Thymus (tissue), 14 donors: ENCODE measurements at places on chromosomes 5 and 9. TPM values are rescaled to one million over a fixed set of nuclear protein-coding genes. Genes with fewer than 3 reads are reported as not detected.

The SLC27A4 gene
- 20.7 TPM for polyA plus RNA-seq

The SCGB3A2 gene
- 1.6 TPM for polyA plus RNA-seq

The UNC13B gene
- 6.9 TPM for polyA plus RNA-seq

The KCNT1 gene
- polyA plus RNA-seq: 0.25 TPM

The PCDHB11 gene
- polyA plus RNA-seq: 0.37 TPM

The NTRK2 gene
- 2.7 TPM for polyA plus RNA-seq

The TMEM215 gene
- polyA plus RNA-seq: 0.02 TPM

The PCDHA8 gene
- 0.02 TPM for polyA plus RNA-seq

The PHF24 gene
- polyA plus RNA-seq: 0.37 TPM

The CCDC69 gene
- polyA plus RNA-seq: 30.9 TPM

The SV2C gene
- polyA plus RNA-seq: 0.27 TPM

GRCh38 chr9:136244969-136245218, 718 bp downstream of the QSOX2 start:
- no peak overlapping the region for H3K27ac ChIP-seq
- H3K27me3 ChIP-seq: no peaks in the 10 kb centered on the region
- H3K4me3 ChIP-seq: peak overlapping the region; percentile 89
- DNase-seq: no peak
- peaks cover 5% of the 10 kb centered on the region for H3K36me3 ChIP-seq

GRCh38 chr5:10636363-10637142, 72.7 kb downstream of the ANKRD33B start:
- no peak overlapping the region for H3K4me3 ChIP-seq
- no peak for DNase-seq
- H3K27me3 ChIP-seq: no peaks in the 10 kb centered on the region

GRCh38 chr5:62354028-62354874, 48.2 kb downstream of the KIF2A start:
- no peak overlapping the region for H3K4me3 ChIP-seq
- DNase-seq: peak; percentile 59

DNA sequence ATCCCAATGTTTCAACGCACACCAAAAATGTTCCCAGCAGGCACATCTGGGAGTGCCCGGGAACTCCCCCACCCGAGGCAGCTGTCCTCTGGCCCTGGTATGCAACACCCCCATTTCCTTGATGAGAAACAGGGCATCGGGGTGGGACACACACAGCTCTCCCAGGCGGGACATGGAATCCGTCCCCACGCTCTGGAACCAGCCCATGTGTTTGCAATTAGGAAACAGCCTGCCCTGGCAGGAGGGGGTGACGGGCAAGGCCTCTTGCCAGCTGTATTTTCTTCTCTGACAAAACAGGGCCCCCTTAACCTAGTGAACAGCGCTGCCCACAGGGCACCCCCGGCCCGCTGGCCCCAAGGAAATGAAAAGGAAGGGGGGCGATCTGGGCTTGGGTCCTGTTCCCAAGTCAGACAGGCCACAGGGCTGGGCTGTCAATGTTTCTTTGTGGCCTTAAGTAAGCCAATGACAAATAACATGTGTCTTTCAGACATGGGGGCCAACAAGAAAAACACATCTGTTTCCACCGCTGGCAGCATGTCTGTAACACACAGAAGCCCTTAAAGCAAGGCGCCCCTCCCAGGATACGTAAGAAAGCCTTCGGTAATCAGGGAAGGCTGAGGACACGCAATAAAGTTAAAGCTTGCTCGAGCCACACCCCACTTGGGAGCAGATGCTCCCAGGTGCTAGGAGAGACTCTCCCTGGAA, 125.3 kb downstream of the ROR2 start:
- no peak overlapping the region for H3K4me3 ChIP-seq
- H3K4me1 ChIP-seq: no peaks in the 10 kb centered on the region
- no peak overlapping the region for H3K27ac ChIP-seq

DNA sequence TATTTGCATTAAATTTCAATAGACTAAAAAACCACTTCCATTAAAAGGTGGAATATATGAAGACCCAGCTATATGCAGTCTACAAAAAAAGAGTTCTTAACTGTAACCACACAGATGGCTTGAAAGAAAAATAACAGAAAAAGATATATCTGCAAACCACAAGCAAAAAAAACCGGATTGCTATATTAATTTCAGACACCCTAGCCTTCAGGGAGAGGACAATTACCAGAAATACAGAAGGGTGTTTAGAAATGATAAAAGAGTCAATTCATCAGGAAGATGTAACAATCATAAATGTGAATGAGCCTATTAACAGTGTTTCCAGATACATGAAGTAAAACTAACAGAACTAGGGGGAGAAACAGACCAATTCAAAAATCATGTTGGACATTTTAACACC, 56.9 kb upstream of the SMIM23 start:
- no peaks in the 10 kb centered on the region for H3K36me3 ChIP-seq
- H3K4me1 ChIP-seq: no peaks in the 10 kb centered on the region
- no peak overlapping the region for H3K4me3 ChIP-seq

- no peak overlapping the region for H3K4me3 ChIP-seq
- no peaks in the 10 kb centered on the region for H3K4me1 ChIP-seq
- no peak overlapping the region for H3K27ac ChIP-seq
- H3K36me3 ChIP-seq: no peaks in the 10 kb centered on the region
- H3K27me3 ChIP-seq: no peaks in the 10 kb centered on the region
Observed at GRCh38 chr5:137316346-137316736, 182.8 kb downstream of the SPOCK1 start.

DNA sequence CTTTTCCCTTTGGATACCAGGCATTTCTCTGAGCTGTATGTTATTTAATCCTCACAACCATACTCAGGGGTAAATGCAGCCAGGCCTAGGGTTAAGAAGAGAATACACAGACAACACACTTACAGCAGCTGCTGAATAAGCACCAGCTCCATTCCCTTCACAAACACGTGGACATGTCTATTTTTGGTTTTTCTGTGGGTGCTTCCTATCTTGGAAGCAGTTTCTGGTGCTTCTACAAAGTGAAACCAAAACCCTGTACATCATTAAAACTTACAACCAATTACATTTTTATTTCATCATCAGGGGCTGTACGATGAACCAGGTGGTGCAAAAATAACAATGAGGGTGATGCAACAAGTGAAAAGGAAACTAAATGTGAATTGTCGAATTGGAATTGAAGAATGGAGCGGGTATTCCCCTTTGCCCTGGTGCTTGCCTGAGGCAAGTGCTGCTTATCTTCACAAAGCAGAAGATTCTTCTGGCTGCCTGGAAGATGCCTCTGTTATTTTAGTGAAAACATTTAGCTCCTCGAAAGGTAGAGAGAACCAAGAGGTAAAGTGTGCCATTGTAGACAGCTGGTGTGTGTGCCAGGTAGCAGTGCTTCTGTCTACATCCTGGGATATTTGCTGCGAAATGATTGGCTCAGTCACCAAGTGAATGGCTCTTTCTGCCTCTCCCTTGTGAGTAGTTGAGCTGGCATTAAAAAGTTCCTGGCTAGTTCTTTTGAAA, 18.6 kb upstream of the IFNB1 start:
- no peaks in the 10 kb centered on the region for H3K36me3 ChIP-seq
- no peak for DNase-seq
- H3K4me3 ChIP-seq: peak overlapping the region; percentile 10
- no peaks in the 10 kb centered on the region for H3K27me3 ChIP-seq
- peaks cover 4% of the 10 kb centered on the region for H3K4me1 ChIP-seq

DNA sequence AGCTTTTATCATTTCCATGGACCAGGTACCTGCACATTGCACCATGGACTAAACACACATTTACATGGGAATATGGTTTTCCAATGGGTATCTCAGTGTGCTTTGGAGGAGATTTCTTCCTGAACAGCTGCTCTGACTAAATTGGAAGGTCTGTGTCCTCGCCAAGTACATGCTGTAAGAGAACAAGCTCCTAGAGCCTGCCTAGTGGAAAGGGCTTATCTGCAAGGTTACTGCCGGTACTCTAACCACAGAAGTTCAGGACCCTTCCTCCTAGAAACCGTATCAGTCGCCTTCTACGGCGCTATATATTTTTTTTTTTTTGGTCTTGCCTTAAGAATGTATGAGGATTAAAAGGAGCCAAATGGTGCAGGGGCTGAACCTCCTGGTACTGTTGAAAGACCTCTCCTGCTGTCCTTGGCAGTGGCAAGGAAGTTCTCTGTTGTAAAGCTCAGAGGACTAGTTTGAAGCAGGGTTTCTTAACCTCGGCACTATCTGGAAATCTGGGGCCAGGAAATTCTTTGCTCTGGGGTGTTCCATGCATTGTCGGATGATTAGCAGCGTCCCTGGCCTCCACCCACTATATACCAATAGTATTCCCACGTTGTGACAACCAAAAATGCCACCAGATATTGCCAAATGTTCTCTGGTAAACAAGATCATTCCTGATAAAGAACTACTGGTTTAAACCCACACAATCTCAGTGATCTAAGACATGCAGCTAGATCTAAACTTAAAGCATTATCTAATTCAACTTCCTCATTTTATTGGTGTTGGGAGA, 107.4 kb downstream of the FBXO38 start:
- H3K4me3 ChIP-seq: no peak overlapping the region
- peaks cover 8% of the 10 kb centered on the region for H3K27me3 ChIP-seq
- no peaks in the 10 kb centered on the region for H3K4me1 ChIP-seq
- H3K27ac ChIP-seq: no peak overlapping the region
- no peak for DNase-seq

- peaks cover 3% of the 10 kb centered on the region for H3K4me1 ChIP-seq
- H3K36me3 ChIP-seq: no peaks in the 10 kb centered on the region
- no peak overlapping the region for H3K4me3 ChIP-seq
- H3K27me3 ChIP-seq: no peaks in the 10 kb centered on the region
Observed at GRCh38 chr9:134368571-134368970, 42.3 kb downstream of the RXRA start.

DNA sequence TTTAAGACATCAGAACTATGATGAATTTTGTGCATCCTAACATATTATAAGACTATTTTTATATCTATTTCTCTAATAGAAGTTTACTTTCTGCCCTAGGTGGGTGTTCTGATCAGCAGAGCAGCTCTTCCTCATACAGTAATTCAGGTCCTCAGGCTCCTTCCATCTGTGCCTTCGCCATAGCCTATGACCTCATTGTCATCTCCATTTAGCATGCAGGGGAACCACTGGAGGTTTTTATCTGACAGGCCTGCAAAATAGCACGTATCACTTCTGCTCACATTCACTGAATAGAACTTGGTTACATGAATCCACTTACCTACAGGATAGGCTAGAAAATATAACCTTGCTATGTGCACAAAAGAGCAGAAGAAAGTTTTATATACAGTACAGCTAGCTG, 159.4 kb upstream of the CCNH start:
- H3K4me3 ChIP-seq: no peak overlapping the region
- H3K4me1 ChIP-seq: no peaks in the 10 kb centered on the region
- H3K36me3 ChIP-seq: no peaks in the 10 kb centered on the region
- H3K27me3 ChIP-seq: no peaks in the 10 kb centered on the region

DNA sequence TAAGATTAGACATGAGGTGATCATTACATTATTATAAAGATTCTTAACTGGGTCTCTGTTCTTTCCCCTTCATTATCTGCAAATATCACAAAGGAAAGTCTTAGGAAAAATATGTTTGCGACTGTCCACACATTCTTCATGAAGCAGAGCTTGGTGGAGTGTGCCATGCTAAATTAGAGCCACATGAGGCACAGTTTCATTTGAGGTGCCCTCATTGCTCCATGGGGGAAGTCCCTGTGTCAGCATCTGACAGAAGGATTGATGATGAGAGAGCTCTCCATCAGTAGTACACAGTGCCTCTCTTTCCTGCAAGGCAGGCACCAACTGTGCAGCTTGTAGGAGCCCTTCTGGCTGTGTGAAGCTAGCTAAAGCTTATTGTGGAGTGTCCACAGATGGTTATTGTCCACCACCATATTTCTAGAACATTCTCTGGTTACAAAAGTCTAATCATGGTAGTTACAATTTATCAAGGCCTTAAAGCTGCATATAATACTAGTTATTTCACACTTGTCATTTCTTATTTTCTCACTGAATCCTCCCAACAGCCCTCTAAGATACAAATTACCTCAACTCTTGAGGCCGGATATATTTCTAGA, 63.9 kb downstream of the C9orf152 start:
- peak overlapping the region; percentile 72 for H3K27ac ChIP-seq
- no peak overlapping the region for H3K4me3 ChIP-seq

GRCh38 chr5:59937633-59938032, 44.1 kb upstream of the PDE4D start:
- H3K36me3 ChIP-seq: no peaks in the 10 kb centered on the region
- no peak overlapping the region for H3K4me3 ChIP-seq
- DNase-seq: no peak
- H3K27me3 ChIP-seq: no peaks in the 10 kb centered on the region
- H3K4me1 ChIP-seq: no peaks in the 10 kb centered on the region

- H3K4me3 ChIP-seq: no peak overlapping the region
- no peaks in the 10 kb centered on the region for H3K36me3 ChIP-seq
- no peak overlapping the region for H3K27ac ChIP-seq
Observed at GRCh38 chr5:88452820-88453219, 184.2 kb upstream of the TMEM161B start.

GRCh38 chr5:170818232-170818631, 34.7 kb downstream of the GABRP start:
- H3K4me1 ChIP-seq: no peaks in the 10 kb centered on the region
- no peak overlapping the region for H3K27ac ChIP-seq
- DNase-seq: no peak
- H3K36me3 ChIP-seq: no peaks in the 10 kb centered on the region

GRCh38 chr5:120550358-120550757, 86.3 kb downstream of the PRR16 start:
- no peak overlapping the region for H3K4me3 ChIP-seq
- H3K36me3 ChIP-seq: no peaks in the 10 kb centered on the region
- H3K27me3 ChIP-seq: no peaks in the 10 kb centered on the region
- no peak for DNase-seq

GRCh38 chr5:11803436-11803835, 100.8 kb downstream of the CTNND2 start:
- no peak overlapping the region for H3K4me3 ChIP-seq
- DNase-seq: no peak
- H3K27ac ChIP-seq: no peak overlapping the region

- H3K27ac ChIP-seq: no peak overlapping the region
- peaks cover 6% of the 10 kb centered on the region for H3K36me3 ChIP-seq
- DNase-seq: no peak
- no peak overlapping the region for H3K4me3 ChIP-seq
Observed at GRCh38 chr5:137619191-137619870, 116.6 kb downstream of the KLHL3 start.

- DNase-seq: peak; percentile 17
- H3K4me1 ChIP-seq: no peaks in the 10 kb centered on the region
- H3K27me3 ChIP-seq: no peaks in the 10 kb centered on the region
- H3K36me3 ChIP-seq: no peaks in the 10 kb centered on the region
- no peak overlapping the region for H3K4me3 ChIP-seq
Observed at GRCh38 chr5:170791325-170791954, 7.9 kb downstream of the GABRP start.

GRCh38 chr5:141703133-141703561, 21.1 kb upstream of the ARAP3 start:
- H3K36me3 ChIP-seq: no peaks in the 10 kb centered on the region
- no peak overlapping the region for H3K27ac ChIP-seq
- H3K27me3 ChIP-seq: peaks cover 32% of the 10 kb centered on the region
- H3K4me1 ChIP-seq: peaks cover 14% of the 10 kb centered on the region
- H3K4me3 ChIP-seq: no peak overlapping the region

GRCh38 chr5:135951807-135952206, 3.0 kb downstream of the LECT2 start:
- no peak overlapping the region for H3K4me3 ChIP-seq
- H3K27ac ChIP-seq: no peak overlapping the region
